Activated B cell treated with CpG ODN at 0.5 μM for 24 hours (primary cell): ENCODE measurements at places on chromosomes 2 and 18.

DNA sequence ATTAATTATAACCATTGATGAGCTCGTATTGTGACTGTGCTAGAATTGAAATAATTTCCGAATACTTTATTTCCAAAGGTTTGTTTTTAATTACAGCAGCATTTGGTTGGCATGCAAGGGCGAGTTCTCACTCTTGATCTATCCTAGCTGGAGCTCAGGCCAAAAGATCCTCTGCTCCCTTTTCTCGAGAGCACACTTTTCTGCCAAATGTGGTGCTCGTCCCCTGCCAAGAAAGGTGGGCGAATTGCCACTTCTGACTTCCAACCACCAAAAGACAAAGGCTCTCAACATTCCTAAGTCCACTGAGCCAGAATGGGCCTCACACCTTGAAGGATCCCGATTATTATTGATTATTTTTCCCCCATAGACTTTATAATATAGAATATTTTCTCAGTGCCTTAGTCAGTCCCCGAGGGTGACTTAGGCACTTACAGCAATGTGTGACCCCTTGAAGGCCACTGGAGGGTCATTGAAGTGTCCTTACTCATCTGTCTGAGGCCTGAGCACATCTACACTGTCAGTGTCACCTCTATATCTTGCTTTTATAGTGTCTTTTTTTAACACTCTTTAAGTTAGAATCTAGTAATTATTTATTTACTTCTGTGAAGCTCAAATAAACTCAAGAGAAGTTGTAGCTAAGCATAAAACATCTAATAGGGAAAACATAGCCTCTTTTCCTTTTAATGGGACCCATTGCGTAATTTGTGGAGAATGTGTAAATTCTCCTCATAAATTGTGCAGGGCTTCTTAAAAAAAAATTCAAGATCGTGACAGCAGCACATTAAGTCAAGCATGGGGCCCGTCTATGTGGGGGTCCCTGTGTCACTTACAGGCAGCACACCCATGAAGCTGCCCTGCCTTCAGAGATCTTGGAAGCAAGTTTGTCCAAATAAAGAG lies 98.3 kb downstream of the MEIS1 start:
- DNase-seq: no peak

DNA sequence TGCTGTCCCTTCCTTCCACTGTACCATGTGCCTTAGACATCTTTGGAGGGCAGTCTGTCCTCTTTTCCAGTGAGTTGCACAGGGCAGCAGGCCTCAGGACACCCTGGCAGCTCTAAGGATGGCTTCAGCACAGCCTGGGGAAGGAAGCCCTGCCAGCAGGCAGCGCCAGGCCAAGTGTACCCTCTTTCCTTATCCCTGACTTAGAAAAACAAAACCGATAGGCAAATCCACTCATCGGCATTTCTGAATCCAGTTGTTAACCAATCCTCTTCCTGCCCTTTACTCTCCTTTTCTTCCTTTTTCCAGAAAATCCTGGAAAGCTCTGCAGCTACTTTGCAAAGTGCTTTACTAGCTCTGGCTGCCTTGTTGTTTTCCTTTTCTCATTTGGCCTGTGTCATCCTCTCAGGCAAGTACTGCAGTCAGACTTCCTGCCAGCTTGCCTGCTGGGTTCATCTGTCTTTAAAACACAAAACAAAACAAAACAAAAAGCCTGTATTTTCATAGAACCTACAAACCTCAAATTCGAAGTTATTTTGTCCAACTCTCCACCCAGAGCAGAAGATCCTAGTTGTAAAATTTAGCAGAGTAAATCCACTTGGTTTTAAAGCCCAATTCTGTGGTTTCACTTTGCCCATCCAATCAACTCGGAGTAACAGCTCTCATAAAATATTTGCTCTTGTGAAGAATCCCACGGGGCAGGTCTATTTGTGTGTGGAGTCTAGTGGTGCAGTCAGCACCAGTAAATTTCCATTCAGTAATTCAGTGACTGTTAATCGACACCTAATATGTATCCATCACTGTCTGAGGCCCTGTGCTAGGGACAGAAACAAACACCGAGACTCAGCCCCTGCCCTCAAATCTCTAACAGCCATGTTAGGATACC lies 45.2 kb downstream of the PCBP1 start:
- DNase-seq: no peak

GRCh38 chr2:24856791-24857211 lies 63.2 kb downstream of the ADCY3 start:
- no peak for DNase-seq

- DNase-seq: no peak
These were observed 662.2 kb downstream of the XIRP2 start for GRCh38 chr2:167550448-167550847.
